Activated naive CD4-positive, alpha-beta T cell (primary cell): ENCODE measurements at places on chromosomes 6 and 20.

DNA sequence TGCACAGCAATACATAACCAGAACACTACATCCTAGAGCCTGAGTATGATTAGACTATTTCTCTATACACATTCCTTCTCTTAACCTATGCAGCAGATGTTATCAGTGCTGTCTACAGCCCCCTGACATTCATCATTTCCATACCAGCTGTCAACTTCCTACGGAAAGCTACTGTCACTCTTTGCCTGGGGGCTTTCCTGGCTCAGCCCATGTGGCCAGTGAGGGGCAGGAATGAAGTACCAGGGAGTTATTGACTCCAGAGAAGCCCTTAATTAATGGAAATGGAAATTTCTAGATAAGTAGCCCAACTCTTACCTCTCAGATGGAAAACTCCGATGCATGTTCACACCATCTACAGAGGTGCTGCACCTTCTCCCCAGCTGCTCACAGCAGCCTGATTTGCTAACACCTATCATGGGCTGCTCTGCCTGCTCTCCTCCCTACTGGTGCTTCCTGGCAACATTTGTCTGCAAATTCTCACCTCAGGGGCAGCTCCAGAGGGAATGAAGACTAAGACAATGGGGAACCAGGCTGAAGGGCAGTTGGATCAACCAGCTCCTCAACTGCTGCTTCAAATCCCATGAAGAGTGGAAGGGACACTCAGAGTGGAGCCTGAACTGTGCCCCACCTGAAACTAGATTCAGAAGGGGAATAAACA, 59.6 kb downstream of the LINC00237 start:
- DNase-seq, result no peak

- DNase-seq, result no peak
Observed at GRCh38 chr20:37407019-37407566, 61.2 kb downstream of the SRC start.

DNA sequence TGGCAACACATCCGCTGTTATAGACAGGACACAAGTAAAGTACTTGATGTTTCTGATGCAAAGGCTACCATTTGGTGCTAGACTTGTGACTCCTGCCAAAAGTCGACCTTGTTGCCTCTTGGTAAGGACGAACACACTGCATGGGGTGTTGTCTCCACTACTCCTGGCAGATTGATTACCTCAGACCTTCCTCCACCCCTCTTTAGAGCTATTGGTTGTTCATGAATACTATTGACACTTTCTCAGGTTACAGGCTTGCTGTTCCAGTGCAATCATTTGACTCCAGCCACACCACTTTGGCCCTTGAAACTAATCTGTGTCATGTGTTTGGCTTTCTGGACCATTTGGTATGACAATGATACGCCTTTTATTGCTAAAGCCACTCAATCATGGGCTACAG, 62.3 kb downstream of the TRMT11 start:
- no peak for DNase-seq

DNA sequence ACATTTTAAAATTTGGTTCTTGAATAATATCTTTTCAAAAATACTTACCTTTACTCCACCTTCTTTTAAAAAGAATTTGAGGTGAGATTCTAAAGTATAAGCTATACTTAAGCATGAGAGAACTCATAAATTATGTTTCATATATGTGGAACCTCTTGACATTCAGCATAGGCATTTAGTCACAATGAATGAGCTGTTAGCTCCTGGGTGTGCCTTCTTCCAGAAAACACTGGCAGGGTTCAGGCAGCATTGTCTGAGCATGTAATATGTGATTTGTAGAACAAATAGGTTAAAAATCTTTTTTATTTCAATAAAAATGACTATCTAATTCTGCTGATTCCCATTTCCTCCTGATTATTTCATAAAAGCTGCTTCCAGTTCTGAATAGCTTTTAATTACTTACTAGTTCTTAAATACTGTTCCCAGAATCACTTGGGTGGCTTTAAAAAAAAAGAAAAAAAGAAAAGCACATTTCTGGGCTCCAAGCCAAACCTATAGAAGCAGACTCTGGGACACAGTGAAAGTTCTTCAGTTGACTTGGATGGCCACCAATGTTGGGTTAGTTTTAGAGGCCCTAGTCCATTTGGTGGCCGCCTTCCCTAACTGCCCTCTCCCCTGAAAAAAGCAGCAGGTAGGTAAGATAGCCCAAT, 20.2 kb downstream of the RNF8 start:
- no peak for DNase-seq

- DNase-seq, result no peak
Observed at GRCh38 chr6:130529569-130530149, 163.8 kb downstream of the TMEM200A start.

DNA sequence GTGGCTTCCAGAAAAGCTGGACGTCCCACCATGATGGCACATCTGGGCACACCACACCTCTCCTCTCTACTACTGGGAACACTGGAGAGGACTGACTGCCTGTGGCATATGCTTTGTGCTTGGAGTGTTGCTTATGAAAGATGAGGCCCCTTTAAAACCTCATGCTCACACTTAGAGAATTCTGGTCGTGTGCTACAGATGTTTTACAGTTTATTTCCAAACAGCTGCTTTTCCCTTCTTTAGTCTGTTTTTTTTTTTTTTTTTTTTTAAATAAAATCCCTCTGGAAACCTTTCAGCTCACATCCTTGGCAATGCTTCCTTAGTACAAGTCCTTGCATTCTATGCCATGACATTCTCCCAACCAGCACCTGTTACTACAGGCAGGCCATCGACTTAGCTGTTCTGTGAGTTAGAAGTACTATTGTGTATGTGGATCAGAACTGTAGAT, 60.3 kb downstream of the BMP6 start:
- no peak for DNase-seq

DNA sequence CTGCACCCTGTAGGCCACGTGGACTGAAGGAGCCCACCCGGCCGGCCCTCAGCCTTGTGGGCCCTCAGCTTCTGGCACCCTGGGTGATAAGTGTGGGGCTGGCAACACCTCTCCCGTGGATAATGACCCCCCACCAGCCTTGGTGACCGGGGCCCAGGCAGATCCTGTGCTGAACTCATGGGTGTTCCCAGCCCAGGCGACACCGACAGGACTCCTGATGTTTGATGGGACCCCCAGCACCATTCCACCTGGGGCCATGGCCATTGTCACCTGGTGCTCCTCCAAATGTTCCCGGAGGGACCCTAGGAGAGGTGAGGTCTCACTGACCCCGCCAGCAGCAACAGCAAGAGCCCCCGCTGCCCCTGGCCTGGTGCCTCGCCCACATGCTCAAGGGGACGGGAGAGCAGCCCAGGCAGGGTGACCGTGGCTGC, 19.4 kb upstream of the FRMD1 start:
- no peak for DNase-seq

DNA sequence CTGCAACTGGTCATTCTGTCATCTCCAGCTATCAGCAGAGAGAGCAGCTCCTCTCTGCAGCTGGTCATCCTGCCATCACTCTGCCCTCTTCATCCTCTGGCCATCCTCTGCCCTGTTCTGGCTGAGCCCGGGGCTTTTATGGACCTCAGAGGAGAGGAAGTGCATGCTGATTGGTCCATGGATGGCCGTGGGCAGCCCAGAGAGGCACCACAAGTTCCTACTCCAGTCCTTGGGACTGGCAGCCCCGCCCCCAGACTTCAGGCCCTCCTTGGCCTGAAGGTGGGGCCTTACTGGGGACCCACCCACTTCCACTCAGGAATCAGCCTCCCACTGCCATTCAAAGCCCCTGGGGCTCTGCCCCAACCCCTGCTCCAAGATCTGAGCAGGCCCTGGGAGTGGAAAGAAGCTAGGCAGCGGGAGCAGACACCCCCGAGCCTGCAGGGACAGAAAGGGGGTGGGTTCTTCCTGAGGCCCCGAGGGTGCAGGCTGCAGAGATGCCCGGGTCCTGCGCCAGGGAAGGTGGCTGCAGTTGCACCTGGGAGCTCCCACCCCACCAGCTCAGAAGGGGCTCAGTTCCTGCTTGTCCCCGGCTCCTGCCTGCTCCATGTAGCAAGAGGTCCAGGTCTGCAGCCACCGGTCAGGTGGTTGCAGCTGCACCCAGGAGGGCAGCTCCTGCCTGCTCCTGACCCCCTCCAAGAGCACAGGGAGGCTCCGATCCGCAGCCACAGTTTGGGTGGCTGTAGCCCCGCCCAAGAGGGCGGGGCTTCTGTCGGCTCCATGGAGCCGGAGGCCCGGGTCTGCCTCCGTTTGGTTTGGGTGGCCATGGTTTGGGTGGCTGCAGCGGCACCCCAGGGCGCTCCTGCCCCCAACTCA, 34.1 kb upstream of the HMGA1 start:
- no peak for DNase-seq

DNA sequence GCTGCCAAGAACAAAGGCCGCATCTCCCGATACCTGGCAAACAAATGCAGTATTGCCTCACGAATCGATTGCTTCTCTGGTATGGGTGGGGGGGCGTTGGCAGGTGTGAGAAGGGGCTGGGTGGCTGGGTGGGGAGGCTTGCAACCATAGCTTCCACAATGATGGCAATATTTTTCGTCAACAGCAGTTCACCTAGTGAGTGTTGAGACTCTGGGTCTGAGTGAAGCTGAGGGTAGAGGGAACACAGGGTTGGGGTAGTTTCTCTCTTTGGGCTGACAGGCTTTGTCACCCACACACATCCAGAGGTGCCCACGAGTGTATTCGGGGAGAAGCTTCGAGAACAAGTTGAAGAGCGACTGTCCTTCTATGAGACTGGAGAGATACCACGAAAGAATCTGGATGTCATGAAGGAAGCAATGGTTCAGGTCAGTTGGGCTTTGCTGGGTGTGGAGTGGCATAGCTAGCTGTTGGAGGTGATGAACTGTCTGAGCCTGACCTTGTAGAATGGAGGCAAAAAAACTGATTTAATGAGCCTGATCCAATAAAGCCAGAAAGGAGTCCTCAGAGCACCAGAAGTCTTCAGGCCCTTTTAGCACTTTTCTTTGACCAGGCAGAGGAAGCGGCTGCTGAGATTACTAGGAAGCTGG, 4.2 kb downstream of the NOP56 start:
- DNase-seq, result no peak

- DNase-seq, result no peak
Observed at GRCh38 chr20:14583413-14583812, 246.0 kb upstream of the FLRT3 start.

DNA sequence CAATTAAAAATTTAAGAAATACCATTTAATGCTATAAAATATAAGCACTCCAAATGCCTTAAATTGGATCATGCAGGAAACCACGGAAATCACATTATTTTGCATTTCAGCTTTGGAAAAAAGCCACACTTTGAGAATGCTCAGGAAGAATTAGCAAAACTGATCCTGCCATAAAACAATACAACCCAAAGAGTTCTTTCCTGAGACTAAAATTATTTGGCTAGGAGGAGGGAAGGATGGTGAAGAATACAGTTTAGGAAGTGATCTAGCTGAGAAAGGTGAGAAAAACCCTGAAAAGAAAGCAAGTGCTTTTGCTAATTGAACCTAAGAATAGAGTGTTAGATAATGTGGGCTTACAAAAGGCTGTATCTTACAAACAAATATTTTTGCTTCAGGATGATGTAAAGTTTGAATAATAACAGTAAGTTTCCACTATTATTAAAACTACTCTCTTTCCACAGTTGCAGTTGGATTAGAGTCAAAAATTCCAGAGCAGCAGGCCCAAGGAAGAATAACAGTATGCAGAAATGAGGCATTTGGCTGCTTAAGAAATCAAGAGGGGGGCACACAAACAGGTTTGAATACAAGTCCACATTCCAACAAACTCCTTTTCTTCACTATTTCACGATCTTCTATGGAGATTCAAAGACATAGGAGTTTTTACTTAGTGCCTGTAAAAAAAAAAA, 565.4 kb downstream of the RFPL4B start:
- no peak for DNase-seq

DNA sequence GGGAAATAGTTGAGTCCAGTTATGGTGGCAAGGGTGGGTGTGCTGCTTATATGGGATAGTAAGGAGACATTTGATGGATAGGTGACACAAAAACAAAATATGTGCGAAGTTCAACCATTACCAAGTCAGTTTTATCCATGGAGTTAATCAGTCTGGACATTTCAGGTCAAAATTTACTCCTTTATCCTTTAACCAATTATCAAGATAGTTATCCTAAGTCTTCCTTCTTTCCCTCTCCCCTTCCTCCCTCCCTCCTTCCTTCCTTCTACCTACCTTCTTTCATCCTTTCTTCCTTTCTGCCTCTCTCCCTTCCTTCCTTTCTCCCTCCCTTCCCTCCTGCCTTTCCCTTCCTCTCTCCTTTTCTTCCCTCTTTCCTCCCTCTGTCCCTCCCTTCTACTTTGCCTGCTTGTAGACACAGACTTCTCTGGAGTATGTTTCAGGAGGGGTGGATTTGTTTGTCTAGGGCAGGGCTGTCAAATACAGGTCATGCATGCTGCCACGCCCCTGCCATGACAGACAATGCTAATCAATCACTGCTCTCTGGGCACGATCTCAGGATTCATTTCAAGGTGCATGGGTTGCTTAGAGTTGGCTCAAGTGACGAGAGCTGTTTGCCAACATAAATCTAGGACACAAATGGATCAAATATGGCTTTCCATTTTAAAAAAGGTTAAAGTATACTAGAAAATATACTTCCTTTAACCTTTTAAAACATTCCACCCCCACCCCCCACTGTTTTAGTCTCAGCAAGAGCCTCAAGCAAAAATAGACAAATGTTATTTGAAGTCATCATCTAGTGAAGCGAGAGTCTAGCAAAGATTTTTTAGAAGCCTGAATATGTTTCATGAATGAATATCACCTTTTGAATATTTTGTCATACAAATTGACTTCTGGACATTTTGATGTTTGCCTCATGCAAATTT, 281.6 kb upstream of the CITED2 start:
- DNase-seq, result no peak

DNA sequence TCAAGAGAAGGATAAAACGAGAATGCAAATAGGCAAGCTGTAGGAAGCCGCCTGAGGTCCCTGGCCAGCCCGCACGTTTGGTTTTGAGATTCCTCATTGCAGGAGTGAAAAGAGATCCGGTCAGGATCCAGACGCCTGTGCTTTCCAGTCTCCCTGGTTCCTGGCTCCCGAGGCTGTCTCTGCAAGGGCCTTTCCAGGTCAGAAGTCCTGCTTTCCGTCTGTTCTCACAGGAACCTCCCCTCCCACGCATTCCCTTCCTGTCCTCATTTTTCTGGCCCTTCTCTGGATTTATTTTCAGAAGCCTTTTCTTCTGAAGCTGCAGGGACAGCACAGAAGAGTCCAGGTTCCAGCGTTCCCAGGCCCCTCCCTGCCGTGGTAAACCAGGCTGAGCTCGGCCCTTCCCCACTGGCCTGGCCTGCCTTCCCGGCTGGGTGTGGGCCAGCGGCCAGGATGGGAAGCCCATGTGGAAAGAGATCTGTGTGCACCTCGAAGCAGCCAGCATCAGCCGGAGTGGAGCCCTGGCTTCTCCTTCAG, 54.0 kb downstream of the TMEM242 start:
- DNase-seq, result no peak

- DNase-seq, result no peak
Observed at GRCh38 chr6:14454473-14454775, 336.9 kb downstream of the CD83 start.

GRCh38 chr6:129603741-129604140, 106.2 kb downstream of the ARHGAP18 start:
- DNase-seq, result no peak
